SW 1271 (cell line): ENCODE measurements at places on chromosomes 1 and 21.

- no peak for DNase-seq
Measured at GRCh38 chr1:117670976-117671780, 65.3 kb downstream of the TENT5C start.

- no peak for DNase-seq
Measured at GRCh38 chr1:96309783-96310182, 411.8 kb upstream of the PTBP2 start.

GRCh38 chr1:31822766-31823165, 6.9 kb upstream of the SPOCD1 start:
- DNase-seq: no peak

- no peak for DNase-seq
Measured at GRCh38 chr1:91736715-91737615, 149.0 kb downstream of the TGFBR3 start.

DNA sequence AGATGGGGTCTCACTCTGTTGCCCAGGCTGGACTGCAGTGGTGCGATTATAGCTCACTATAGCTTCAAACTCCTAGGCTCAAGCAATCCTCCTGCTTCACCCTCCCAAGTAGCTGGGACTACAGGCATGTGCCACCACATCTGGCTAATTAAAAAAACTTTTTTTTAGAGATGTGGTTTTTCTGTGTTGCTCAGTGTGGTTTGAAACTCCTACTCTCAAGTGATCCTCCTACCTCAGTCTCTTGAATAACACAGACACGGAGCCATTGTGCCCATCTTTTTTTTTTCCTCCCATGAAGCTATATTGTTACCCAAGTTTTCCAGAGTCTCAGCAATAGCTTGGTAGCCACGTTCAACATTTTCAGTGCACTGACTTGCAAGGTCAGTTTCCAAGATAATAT, 2.7 kb downstream of the GIPC2 start:
- DNase-seq: no peak

- no peak for DNase-seq
Measured at GRCh38 chr1:53293123-53293522, 34.7 kb downstream of the LRP8 start.

GRCh38 chr1:25549273-25550154, 6.1 kb downstream of the LDLRAP1 start:
- no peak for DNase-seq

DNA sequence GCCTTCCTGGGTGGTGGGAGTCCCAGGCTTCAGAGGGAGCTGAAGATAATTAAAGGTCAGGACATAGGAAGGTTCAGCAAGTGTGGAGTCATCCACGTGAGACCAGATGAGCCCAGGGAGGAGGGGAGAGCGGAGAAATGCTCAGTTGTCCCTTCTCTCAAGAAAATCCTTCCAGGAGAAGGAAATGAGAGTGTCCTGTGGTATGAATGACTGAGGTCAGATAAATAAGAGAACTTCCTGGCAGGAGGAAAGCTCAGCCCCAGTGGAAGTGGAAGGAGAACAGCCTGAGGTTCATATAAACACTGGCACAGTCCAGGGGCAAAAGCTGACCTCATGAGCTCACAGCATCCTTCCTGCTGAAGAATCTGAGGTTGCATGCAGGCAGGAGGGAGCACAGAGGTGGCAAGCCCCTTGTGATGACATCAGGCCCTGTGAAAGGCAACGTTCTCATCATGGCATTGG, 97.6 kb downstream of the NAV1 start:
- DNase-seq: no peak

DNA sequence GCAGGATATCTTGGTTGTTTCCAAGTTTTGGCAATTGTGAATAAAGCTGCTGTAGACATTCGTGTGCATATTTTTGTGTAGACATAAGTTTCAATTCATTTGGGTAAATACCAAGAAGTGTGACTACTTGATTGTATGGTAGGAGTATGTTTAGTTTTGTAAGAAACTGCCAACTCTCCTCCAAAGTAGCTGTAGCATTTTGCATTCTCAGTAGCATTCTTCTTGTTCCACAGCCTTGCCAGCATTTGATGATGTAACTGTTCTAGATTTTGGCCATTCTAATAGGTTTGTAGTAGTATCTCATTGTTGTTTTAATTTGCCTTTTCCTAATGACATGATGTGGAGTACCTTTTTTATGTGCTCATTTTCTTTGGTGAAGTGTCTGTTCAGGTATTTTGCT, 38.6 kb upstream of the PLA2G4A start:
- DNase-seq: no peak

DNA sequence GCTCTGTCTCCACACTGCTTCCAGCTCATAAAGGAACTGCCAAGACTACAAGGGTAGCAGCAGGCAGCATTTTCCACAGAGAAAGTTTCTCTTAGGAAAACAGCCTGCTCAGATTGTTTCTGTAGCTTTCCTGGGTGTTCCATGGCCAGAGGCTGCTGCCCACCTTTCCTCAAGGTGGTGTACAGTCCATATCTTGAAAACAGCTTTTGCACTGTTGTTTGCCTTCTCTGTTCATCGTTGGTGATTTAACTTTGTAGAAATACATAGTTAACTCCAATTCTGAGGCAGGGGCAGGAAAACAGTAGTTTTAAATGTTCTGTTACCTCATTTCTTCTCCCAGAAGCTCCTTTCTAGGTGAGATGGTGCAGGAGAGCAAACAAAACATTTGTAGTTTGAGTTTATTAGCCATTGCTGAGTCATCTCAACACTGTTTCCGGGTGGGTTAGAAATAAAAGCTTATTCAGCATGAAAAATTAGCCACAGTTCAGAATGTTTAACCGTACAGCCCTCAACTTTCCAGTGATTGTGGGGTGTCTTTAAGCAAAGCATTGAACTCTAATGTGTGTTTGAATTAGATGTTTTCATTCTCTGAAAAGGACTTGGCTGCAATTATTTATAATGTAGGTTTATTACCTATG, 41.7 kb downstream of the DIP2A start:
- DNase-seq: no peak

GRCh38 chr1:101438359-101438758, 201.5 kb downstream of the S1PR1 start:
- DNase-seq: no peak

DNA sequence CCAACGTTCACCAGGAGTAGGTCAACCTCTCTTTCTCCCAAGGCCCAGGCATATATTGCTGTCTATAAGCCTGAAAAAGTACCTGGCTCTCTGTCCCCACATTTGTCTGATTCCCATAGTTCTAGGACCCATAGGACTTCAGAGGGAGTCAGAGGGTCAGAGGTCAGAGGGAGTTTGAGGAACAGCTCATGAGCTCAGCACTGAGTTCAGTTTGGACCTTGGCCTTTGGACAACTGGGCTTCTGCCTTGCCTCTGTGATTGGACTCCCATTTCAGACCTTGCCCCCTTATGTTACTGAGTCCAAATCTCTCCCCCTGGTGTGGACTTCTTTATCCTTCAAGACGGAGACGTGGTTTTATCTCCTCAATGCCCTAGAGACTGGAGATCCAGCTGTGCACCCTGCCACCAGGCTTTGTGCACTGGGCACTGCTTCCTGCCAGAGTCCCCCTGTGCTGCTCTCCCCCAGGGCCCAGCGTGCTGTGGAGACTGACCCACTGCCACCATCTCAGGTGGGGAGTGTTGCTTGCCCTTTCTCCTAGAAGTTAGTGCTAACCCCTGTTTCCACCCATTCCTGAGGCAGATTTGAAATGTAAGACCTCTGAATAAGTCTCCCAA, 3.2 kb downstream of the CTSE start:
- no peak for DNase-seq

DNA sequence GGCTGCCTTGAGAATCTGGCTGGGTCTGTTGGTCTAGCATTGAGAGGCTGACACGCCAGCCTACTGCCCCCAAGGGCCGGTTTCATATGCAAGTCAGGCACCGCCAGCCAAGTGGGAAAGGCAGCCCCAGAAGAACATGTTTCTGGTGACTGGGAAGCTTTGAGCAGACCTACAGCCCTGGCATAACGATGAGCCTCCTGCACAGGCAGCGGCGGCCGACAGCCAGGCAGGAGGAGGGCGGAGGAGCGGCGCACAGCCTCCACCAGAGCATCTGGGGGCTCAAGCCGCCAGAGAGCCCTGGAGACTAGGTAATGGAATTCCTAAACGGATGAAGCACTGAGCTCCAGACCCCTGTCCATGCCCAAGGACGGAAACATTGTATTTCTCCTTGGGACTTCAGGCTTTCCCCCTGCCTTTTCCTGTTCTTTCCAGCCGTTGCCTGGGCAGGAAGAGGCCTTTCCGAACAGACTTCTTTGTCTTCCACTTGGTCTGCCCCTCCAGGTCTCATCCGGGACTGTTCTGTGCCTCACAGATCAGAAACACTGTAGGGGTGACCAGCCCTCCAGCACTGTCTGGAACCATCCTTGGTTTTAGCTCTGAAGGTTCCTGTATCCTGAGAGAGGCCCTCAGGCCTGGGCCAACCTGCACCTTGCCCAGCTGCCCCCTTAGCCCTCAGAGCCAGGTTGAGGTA, 59.5 kb downstream of the IRF2BP2 start:
- DNase-seq: no peak

DNA sequence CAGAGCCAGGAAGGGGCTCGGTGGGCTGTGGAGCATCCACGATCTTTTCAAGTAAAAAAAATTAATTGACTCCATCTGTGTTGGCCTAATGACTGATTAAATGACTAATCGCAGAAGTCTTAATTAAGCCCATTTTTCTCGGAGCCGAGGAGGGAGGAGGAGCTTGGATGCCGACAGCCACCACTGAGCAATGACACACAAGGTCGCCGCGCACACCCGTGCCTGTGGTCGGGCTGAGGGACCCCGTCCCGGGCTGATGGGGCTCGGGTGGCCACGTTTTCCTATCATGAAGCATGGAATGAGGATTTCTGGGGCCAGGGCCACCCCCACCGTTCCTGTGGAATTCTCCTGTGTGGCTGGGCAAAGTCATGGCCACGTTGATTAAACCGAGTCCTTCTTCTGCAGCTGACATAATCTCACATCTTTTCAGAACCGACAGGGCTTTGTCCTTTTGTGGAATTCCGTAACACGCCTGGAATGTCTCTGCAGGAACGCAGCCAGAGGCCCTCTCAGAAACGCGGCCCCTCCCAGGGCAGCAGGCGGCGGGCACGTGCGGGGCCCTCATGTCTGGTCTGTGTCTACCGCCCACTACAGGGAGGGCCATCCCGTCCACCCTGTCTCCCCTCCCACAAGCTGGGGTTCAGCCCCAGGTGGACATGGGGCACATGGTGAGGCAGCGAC, 60.7 kb downstream of the MORN1 start:
- DNase-seq: no peak

GRCh38 chr1:187051618-187052232, 223.0 kb downstream of the PLA2G4A start:
- DNase-seq: peak; percentile 29

DNA sequence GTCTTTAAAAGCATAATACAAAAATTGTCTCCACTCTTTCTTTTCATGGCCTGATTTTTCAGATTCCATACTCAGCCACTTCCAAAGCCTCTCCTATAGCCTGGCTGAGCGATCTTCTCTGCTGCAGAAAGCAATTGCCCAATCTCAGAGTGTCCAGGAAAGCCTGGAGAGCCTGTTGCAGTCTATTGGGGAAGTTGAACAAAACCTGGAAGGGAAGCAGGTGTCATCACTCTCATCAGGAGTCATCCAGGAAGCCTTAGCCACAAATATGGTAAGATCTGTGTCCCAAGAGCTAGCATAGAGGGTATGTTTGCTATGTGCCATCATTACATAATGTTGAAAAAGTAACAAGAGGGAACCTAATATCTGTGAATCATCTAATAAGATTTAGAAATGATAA, 130.7 kb upstream of the BMP8A start:
- no peak for DNase-seq

- DNase-seq: no peak
Measured at GRCh38 chr1:196382383-196382782, 225.9 kb downstream of the KCNT2 start.

GRCh38 chr1:240635466-240636256, 23.7 kb upstream of the GREM2 start:
- no peak for DNase-seq

- peak; percentile 59 for DNase-seq
Measured at GRCh38 chr1:26602378-26602959, 72.9 kb downstream of the RPS6KA1 start.

- no peak for DNase-seq
Measured at GRCh38 chr1:153741986-153742385, 14.1 kb downstream of the INTS3 start.

- peak; percentile 68 for DNase-seq
Measured at GRCh38 chr1:3772027-3772714, 378 bp upstream of the SMIM1 start.
